Activated CD4-positive, alpha-beta memory T cell treated with anti-CD3 and anti-CD28 coated beads, Interleukin-2, amount 10 ng/mL, durations not matched to agents 7 days and 5 days (primary cell): ENCODE measurements at places on chromosomes 7 and 10. TPM values are rescaled to one million over a fixed set of nuclear protein-coding genes. Genes with fewer than 3 reads are reported as not detected.

The TEX47 gene
- total RNA-seq = not detected

The SMO gene
- total RNA-seq = not detected

The ECHDC3 gene
- not detected for total RNA-seq

The NACAD gene
- 0.60 TPM for total RNA-seq

The SLC26A5 gene
- total RNA-seq = not detected

GRCh38 chr7:18302097-18302496 lies 193.5 kb upstream of the HDAC9 start:
- H3K27ac ChIP-seq = no peak overlapping the region
- H3K36me3 ChIP-seq = no peaks in the 10 kb centered on the region
- DNase-seq = no peak
- no peaks in the 10 kb centered on the region for H3K4me1 ChIP-seq
- no peak overlapping the region for H3K4me3 ChIP-seq
- H3K27me3 ChIP-seq = no peaks in the 10 kb centered on the region

DNA sequence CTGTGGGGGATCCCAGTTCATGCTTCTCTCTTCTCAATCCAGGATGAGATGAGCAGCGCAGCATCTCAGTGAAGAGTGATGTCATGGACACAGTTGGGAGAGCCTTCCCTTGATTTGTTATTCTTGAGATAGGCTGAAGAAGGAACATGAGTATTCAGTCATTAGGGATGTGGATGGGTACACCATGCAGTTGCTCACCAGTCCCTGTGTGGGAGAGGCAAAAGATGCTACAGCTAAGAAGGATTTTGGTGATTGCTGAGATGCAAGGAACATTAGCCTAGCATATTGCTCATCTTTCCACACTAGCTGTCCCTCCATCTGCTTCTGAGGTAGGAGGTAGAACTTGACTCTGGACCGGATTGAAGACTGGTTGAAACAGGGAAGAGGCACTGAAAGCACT lies 179.6 kb downstream of the GALNT17 start:
- no peaks in the 10 kb centered on the region for H3K4me1 ChIP-seq
- DNase-seq = no peak
- H3K27ac ChIP-seq = no peak overlapping the region
- no peak overlapping the region for H3K4me3 ChIP-seq
- no peaks in the 10 kb centered on the region for H3K36me3 ChIP-seq
- no peaks in the 10 kb centered on the region for H3K27me3 ChIP-seq

DNA sequence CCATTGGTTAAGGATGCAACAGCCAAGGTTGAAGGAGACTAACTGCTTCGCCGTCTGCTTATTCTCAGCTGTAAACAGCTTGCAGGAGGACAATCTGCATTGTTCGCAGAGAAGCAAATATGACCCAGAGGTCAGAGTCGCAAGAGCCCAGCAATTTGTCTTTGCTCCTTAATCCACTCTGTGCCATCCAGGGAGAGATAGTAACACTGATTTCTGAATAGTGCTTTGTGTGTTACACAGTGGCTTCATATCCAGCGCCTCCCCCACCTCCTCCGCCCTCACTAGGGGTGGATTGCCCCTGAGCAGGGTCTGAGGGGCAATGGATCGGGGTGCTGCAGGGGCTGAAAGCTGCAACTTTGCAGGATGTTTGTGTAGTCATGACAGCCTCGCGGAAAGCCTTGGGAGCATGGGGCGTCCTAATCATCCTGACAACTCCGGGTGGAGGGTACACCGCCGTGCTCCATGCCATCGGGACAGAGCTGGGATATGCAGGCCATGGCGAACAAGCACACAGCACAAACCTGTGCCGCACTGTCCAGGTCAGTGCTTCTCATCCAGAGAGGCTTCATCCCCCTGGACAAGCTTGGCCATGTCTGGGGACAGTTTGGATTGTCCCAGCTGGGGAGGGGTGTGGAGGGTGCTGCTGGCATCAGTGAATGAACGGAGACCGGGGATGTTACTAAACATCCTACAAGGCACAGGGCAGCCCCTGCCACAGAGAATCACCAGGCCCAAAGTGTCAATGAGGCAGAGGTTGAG lies 103.1 kb upstream of the INSIG1 start:
- H3K36me3 ChIP-seq = peaks cover 9% of the 10 kb centered on the region
- H3K4me3 ChIP-seq = no peak overlapping the region
- H3K4me1 ChIP-seq = peaks cover 49% of the 10 kb centered on the region
- peaks cover 3% of the 10 kb centered on the region for H3K27me3 ChIP-seq

- no peak overlapping the region for H3K27ac ChIP-seq
- no peak overlapping the region for H3K4me3 ChIP-seq
- DNase-seq = no peak
- H3K36me3 ChIP-seq = no peaks in the 10 kb centered on the region
Observed at GRCh38 chr7:95316588-95316987, 7.7 kb downstream of the PON1 start.

GRCh38 chr10:100945754-100946153 lies 23.6 kb upstream of the SEMA4G start:
- no peak overlapping the region for H3K4me3 ChIP-seq
- no peak overlapping the region for H3K27ac ChIP-seq
- H3K36me3 ChIP-seq = peaks cover 52% of the 10 kb centered on the region
- peaks cover 15% of the 10 kb centered on the region for H3K4me1 ChIP-seq
- no peaks in the 10 kb centered on the region for H3K27me3 ChIP-seq
- DNase-seq = no peak

- no peak for DNase-seq
- peaks cover 27% of the 10 kb centered on the region for H3K4me1 ChIP-seq
- no peak overlapping the region for H3K4me3 ChIP-seq
Observed at GRCh38 chr7:5598769-5599371, 175.2 kb upstream of the TNRC18 start.

DNA sequence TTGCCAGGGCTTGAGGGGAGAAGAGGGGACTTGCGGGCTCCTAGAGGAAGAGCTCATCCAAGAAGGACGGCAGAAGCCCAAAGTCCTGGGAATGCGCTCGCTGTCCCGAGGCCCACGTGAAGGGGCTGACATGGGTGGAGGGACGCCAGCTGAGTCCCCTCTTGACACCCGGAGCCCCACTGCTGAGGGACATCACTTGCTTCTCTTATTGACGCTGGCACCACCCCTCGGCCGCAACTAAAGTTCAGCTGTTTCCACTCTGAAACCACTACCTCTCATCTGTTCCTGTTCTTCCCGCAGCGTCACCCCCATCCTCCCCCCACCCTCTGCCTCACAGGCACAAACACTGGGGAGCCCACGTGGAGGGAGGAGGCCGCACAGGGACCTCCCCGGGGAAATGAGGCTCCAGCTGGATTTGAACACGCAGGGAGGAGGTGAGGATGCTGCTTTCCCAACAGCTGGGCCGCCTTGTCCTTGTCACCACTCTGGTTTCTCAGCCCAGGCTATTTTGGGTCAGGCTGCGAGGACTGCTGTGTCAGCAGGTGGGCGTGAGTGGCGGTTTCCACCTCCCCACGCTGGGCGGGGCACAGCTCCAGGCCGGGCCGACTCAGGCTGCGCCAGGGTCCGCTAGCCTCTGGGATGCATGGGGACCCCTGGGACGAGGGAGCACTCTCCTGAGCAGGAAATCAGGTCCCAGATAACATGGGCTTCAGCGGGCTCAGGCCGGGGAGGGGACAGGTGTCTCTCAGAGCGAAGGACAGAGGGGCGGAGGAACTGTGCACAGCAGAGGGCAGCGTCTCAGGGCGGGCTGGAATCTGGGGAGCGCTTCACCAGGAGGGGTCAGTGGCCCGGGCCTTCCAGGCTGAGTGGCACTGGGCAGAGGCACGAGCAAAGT lies 156.3 kb downstream of the ZNF248 start:
- no peak overlapping the region for H3K4me3 ChIP-seq
- H3K27me3 ChIP-seq = no peaks in the 10 kb centered on the region
- H3K4me1 ChIP-seq = no peaks in the 10 kb centered on the region
- H3K27ac ChIP-seq = no peak overlapping the region
- H3K36me3 ChIP-seq = no peaks in the 10 kb centered on the region
- DNase-seq = no peak

- no peak overlapping the region for H3K4me3 ChIP-seq
- no peaks in the 10 kb centered on the region for H3K36me3 ChIP-seq
- peaks cover 12% of the 10 kb centered on the region for H3K27me3 ChIP-seq
- H3K4me1 ChIP-seq = peaks cover 10% of the 10 kb centered on the region
- peak; percentile 73 for DNase-seq
Observed at GRCh38 chr7:25098096-25099046, 26.7 kb downstream of the CYCS start.

DNA sequence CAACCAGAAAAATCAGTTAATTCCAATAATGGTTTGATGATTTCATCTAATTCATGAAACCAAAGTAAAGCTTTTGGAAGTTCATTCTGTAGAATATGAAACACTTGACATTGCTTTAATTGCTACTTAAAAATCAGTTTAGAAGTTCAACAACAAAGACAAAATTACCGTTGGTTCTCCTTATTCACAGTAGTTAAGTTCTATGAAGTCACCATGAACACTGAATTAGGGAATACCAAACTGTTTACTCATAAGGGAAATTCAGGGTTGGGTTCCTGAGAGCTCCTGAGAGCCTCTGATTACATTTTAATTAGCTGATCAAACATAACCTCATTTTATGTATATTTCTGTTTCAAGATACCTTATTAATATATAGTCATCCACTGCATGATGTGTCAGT lies 46.2 kb downstream of the ZNF438 start:
- peak overlapping the region; percentile 88 for H3K27ac ChIP-seq
- H3K36me3 ChIP-seq = peaks cover 26% of the 10 kb centered on the region
- H3K4me1 ChIP-seq = peaks cover 31% of the 10 kb centered on the region
- no peak overlapping the region for H3K4me3 ChIP-seq
- DNase-seq = no peak

DNA sequence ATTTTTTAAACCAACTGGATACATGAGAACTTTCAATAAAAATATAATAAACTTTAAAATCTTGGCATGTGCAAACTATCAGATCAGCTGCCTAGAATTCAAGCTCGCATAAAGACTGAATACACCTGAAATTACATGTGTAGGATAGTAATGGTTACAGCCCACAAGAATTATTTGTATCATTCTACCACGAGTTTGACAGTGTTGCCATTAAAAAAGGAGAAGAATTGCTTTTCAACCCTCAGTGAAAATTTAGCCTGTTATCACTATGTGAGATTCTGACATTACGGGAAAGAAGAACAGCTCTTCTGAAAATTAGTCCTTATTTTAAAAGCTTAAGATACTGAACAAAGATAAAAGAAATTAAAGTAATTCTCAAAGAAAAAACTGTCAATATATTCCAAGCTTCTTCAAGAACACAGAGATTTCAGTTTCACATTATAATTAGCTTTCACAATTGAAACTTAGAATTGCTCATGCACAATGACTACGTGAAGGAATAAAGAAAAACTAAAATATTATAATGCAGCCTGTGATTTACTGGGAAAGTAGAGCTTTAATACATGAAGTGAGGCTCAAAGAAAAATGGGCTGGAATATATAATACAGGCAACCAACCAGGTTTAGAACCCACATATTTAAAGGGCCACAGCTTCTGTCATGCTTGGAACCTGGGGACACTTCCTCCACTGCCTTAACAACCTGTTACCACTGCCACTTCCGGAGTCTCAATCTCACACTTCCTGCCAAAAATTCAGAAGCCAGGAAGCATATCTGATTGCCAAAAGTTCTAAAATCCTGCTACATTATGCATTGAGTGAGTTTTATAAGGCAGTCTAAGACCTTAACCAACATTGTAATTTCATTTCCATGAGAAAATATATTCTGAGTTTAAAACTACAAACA lies 23.2 kb downstream of the TPK1 start:
- peaks cover 32% of the 10 kb centered on the region for H3K4me1 ChIP-seq
- H3K27me3 ChIP-seq = no peaks in the 10 kb centered on the region
- peak; percentile 58 for DNase-seq

- H3K4me1 ChIP-seq = peaks cover 6% of the 10 kb centered on the region
- H3K36me3 ChIP-seq = peaks cover 5% of the 10 kb centered on the region
- H3K27ac ChIP-seq = no peak overlapping the region
- no peak for DNase-seq
- H3K27me3 ChIP-seq = no peaks in the 10 kb centered on the region
Observed at GRCh38 chr10:103612462-103613365, 119.2 kb downstream of the NEURL1 start.

GRCh38 chr7:21547501-21547900 lies 4.7 kb downstream of the DNAH11 start:
- peaks cover 41% of the 10 kb centered on the region for H3K27me3 ChIP-seq
- peaks cover 9% of the 10 kb centered on the region for H3K4me1 ChIP-seq
- no peaks in the 10 kb centered on the region for H3K36me3 ChIP-seq
